ENCODE measurements at places on chromosomes 1 and 21.

DNA sequence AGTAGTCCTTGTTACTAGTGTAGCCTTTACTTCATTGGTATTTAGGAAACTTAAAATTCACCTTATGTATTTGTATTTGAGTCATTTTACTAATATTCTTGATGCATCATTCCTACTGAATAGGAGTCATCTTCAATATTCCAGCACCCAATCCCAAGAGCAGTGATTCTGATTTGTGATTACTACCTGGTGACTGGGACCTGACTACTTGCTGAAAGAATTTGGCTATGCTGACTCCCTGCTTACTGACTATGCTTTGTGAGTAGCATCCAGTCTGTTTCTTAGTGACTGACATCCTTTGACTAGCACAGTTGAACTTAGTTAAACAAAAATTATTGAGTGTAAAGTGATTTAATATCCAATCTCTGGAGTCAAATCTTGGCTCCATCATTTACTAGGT is 129.9 kb upstream of the NEGR1 start:
- no peak for DNase-seq

GRCh38 chr1:91585982-91586381 is 85.3 kb downstream of the CDC7 start:
- DNase-seq, result no peak

- DNase-seq, result no peak
These were observed 105.9 kb upstream of the SLC45A1 start for GRCh38 chr1:8211883-8212579.

DNA sequence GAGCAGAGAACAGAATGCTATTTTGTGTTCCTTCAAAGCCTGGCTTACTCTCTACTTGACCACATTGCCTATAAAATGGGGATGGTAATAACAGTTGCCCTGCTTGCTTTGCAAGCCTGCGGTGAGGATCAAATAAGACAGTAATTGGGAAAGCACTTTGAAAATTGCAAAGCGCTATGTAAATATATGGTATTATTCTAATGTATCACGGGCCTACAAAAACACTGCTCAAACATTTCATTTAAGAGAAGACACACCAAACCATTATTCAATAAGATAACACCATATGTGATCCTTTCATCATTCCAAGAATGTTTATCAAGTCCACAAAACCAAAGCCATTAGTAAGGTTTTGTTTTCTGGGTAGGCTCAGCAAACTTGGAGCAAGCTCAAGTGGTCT is 208.4 kb downstream of the ROR1 start:
- DNase-seq, result no peak

GRCh38 chr1:224544346-224545110 is 71.6 kb upstream of the CNIH3 start:
- no peak for DNase-seq

DNA sequence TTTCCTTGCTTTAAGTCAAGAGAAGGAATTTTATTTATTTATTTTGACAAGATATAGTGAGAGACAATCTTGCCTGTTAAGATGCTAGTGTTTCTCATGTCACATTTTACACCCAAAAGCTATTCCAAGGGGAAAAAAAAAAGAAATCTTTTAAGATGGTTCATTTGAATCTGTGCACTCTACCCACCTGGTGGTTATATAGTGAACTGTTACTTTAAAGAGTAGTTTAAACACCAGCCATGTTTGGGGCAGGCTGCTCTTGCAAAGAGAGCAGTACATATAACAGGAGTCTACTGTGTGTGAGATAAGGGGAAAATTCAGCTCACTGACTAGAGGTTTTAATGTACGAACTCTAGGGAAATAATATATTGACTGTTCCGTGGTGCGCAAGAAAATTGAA is 3.3 kb upstream of the ELAVL4 start:
- peak; percentile 76 for DNase-seq

GRCh38 chr1:65404941-65405340 is 15.5 kb upstream of the LEPR start:
- no peak for DNase-seq

DNA sequence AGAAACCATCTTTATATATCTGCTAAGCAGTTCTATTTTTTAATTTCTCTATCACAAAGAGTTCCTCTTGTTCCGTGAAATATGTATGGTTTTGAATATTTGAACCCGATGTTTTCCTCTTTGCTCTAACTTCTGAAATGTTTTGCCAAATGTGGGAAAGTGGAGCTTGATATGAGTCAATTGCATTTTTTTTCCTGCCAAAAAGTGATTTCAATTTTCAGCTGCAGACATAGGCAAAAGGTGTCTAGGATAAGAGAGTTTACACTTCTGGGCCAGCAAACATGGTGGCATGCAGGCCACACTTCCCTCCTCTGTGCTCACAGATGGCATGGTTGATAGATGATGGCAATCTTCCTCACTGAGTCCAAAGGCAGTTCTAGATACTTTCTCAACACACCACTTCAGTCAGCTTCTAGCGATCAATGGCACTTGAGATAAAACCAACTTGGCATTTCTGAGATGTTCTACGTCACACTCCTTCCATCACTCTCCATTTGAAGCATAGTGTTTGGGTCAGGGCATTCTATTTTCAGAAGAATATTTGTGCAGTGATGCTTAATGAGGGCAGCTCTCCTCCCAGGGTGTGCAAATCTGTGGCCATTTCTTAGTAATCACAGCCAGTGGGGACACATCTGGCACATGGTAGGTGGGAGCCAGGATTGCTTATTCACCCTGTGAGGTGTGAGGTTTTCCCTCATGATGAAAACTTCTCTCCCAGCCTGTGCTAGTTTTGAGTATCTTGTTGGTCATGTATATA is 54.4 kb upstream of the SCAF4 start:
- no peak for DNase-seq

- DNase-seq, result no peak
These were observed 128.0 kb downstream of the TGFBR3 start for GRCh38 chr1:91757763-91758460.

GRCh38 chr1:54671985-54672608 is 30.5 kb downstream of the MROH7 start:
- peak; percentile 37 for DNase-seq

- no peak for DNase-seq
These were observed 9.3 kb downstream of the DISP3 start for GRCh38 chr1:11488201-11488770.

DNA sequence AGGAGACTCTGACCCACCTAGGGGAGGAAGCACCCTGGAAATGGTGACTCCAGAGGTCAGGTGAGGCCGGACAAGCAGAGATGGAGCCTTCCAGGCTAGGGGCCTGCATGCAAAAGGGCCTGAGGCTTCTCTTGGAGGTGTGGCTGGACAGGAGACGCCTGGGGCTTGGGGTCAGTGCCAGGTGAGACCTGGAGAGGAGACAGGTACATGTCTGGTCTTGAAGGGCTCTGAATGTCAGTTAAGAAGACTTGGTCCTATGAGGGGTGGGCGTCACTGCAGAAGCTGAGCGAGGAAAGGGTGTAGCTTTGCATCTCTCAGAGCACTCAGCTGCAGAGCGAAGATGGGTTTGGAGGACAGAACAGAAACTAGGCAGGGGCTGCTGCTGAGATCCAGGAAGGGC is 14.3 kb downstream of the LRP8 start:
- no peak for DNase-seq

DNA sequence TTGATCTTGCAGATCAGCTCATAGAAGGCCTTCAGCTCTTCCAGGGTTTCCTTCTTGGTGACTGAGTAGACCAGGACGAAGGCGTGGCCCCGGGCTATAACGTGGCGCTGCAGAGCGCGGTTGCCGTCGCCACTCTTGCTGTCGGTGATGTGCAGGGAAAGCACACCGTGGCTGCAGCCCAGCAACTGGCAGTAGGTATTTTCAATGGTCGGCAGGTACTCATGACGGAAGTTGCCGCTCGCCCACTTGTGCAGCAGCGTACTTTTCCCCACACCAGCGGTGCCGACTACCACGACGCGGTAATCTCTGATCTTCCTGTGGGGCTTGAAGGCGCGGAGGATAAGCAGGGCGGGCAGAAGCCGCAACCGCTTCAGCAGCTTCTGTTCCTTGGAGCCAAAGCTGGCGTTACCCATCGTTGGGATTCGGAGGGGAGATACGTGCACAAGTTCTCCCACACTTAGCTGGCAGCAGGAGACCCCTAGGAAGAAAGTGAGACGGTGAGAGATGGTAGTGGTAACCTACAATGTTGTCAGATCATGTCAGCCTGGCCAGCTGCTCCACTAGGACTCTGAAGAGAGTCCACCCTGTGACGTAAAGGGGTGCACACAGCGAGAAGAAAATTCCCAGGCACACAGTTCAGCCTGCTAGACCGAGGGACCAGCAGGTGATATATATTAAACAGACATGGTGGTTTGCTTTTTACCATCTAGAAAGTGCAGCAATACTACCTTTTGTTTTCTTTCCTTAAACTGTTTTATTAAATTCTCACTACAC is 3.4 kb downstream of the DIRAS3 start:
- DNase-seq, result no peak

GRCh38 chr1:26265405-26265804 is 14.5 kb upstream of the SH3BGRL3 start:
- no peak for DNase-seq

- DNase-seq, result no peak
These were observed 153.1 kb downstream of the GRIK1 start for GRCh38 chr21:29786496-29787360.

- DNase-seq, result no peak
These were observed 231.1 kb upstream of the NRIP1 start for GRCh38 chr21:15295875-15296274.

- DNase-seq, result no peak
These were observed 11.1 kb downstream of the WDR4 start for GRCh38 chr21:42868196-42868595.

- no peak for DNase-seq
These were observed 18.7 kb downstream of the LRRC3 start for GRCh38 chr21:44473915-44474555.

DNA sequence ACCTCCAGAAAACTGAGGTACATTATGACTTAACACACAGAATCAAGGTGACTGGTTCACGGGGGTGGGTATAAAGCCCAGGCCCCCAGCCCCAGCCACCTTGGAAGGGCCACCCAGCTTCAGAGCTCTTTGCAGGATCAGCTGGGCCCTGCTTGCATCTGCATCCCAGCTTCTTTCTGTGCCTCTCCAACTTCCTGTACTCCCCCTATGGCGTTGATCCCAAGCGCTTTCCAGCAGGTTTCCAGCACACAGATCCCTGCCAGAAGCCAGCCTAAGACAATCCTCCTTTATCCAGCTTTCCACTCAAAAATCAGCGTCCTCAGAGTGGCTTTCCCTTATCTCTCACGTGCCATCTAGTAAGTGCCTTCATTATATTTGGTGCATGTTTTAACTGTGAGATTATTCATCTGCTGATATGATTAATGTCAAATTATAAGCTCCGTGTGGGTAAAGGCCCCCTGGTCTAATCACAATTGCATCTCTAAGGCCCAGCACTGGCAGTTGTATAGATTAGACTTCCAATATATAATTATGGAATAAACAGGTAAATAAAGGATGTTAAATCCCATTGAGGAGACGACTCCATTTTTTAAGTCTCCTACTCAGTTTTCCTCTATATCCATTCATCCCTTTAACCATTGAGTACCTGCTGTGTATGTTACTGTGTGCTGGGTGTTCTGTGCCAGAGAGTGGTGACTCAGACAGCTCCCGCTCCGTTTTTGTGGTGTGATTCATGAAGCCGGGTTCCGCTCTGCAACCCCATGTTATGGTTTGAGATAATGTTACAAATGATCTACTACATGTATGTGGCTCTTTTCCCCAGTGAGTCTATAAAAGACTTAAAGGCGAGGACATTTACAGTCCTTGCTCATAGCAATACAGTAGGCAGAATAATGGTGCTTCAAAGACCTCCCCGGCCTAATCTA is 387.6 kb downstream of the PCP4 start:
- no peak for DNase-seq

DNA sequence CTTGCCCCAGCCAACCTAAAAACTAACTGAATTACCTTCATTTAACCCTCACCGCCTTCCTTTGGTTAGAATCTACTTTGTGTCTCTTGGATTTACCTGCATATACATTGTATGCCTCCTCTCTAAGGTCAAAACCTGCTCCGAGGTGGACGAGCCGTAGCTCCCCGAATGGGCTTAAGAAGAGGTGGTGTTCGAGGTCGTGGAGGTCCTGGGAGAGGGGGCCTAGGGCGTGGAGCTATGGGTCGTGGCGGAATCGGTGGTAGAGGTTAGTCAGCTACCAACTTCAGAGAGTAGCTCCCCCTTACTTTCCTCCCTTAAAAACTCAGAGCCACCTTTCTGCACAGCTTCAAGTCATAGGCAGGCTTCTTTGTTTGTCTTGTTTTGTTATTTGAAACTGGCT is 9.2 kb downstream of the CHTOP start:
- no peak for DNase-seq

- no peak for DNase-seq
These were observed 2.7 kb upstream of the RBM15 start for GRCh38 chr1:110336300-110337039.

GRCh38 chr1:206472024-206472423 is 1.7 kb downstream of the IKBKE start:
- no peak for DNase-seq

GRCh38 chr1:43346636-43347035 is 9.0 kb downstream of the MPL start:
- no peak for DNase-seq

- DNase-seq, result no peak
These were observed 871 bp downstream of the SLFNL1 start for GRCh38 chr1:41020654-41021053.

DNA sequence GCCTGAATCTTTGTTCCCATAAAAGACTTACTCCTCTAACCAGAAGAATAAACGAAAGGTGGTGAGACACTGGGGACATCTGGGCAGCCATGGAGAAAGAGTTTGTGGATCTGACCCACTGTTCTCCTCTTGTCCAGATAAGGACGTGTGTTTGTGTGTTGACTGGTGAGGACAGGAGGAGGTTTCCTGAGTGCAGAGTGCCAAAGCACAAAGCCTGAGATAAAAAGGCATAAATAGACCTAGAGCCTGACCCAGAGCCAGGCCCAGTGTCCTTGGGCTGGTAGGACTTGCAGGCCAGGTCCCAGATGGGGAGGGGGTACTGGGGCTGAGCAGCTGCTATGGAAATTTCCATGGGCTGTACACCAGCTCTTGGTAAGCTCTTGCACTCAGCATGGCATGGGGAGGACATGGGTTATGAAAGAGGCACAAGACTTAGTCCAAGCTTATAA is 19.6 kb upstream of the COQ8A start:
- DNase-seq, result no peak

GRCh38 chr1:88276163-88276562 is 407.9 kb upstream of the PKN2 start:
- DNase-seq, result no peak

- DNase-seq, result no peak
These were observed 54.9 kb upstream of the C1orf198 start for GRCh38 chr1:230923176-230923575.

Data from NCI-H748 treated with DMSO at 0.1 percent for 48 hours (cell line).